ENCODE measurements at places on chromosomes 1 and 21.
A peak's percentile ranks its signal among the peaks of the same experiment; 100 is the strongest.

- DNase-seq: no peak
Measured at GRCh38 chr1:200694738-200695137, 25.0 kb upstream of the DDX59 start.

DNA sequence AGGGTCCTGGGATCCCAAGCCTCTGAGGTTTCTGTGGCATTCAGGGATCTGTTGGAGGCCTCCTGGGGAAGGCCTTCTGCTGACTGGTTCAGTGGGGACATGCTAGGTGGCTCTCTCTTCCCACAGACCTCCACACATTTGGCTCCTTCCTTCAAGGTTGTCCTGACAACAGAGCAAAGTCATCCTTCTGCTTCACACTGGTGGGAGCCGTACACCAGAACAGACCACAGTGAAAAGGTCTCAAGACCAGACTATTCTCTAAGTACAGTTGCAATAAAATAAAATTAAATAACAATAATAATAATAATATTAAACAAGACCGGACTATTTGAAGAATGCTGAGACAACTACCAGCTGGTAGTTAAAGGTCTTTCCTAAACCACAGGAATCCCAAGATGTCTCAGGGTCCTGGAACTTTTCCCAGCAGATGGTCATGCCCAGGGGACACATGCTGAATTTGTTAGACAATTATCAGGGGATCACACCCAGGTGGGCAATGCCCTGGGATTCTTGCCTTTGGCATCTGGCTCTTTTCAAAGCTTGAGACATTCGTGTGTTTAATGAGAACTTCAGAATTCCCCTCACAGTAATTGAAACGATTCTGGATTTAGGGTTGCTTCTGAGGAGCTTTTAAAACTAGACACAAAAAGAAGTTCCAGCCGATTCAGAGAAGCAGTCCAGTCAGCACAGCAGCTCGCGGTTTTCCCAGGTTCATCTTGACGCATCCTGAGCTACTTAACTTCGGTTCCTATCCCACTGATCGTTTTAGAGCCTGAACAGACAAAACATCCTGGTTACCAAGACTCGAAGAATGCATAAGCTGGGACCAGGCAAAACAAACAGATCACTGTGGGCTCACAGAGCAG is 22.9 kb downstream of the HTR1D start:
- DNase-seq: no peak

DNA sequence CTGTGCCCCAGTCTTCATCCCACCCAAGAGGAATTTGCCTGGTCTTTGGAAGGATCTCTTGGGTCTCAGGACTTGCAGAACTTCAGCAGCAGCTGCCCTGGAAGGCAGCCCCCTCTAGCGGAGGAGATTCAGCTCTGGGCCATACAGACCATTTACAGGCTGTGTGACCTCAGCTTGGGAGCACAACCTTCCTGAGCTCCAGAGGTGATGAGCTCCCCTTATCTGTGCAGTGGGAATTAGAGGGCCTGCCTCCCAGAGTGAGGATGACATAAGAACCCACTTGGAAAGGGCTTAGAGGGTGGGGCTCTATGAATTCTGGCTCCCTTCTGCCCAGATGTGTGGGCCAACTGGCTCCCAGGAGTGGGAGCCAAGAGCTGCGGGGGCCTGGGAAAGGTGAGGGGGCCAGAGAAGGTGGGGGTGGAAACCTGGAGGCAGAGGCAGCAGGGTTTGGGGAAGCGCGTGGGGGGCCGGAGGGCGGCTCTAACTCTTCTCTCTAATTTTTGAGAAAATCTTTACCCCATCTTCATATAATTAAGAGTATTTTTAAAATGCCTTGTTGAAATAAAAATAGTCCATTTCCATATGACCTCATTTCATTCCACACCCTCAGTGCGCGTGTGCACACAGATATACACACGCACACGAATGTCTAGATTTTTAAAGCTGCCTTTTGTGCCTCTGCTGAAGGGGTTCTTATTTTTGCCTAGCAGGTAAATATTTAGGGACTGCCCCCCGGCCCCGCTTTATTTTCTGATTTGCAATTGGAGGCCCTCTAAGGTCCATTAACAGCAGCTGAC is 21.5 kb downstream of the EPHB2 start:
- no peak for DNase-seq

GRCh38 chr1:27724961-27725373 is 794 bp upstream of the FAM76A start:
- DNase-seq: peak; percentile 20

- no peak for DNase-seq
Measured at GRCh38 chr1:244112041-244112440, 61.0 kb downstream of the ZBTB18 start.

GRCh38 chr1:214683621-214684020 is 80.6 kb downstream of the CENPF start:
- no peak for DNase-seq

GRCh38 chr1:205664399-205665017 is 15.8 kb downstream of the SLC45A3 start:
- DNase-seq: no peak
